ENCODE measurements at places on chromosomes 11 and 22.

DNA sequence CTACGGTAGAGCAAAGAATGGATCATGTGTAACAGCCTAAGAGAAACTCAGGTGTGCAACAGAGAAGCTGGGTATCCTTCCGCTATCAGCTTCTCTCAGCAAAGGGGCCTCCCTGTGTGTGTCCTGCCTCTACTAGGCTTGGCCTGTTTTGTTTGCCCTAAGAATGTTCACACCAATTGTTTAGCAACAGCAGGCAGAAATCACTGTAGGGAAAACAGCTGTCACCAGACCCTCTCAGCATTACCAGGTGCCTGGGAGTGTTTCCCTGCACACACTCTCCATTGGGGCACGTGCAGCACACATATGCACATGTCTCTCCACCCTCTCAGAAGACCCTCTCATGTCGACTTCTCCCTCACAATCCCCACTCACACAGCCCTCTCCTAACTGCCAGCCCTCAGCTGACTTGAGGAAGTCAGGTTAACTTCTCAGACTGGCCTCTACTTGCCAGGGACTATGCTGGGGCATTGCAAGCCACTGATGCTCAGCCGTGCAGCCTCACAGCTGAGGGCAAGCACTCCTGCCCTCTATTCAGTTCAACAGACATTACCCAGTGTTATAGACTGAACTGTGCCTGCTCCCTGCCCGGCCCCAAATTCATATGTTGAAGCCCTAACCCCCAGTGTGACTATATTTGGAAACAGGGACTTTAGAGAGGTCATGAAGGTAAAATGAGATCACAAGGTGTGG, 97.6 kb downstream of the TRIM29 start:
- DNase-seq, result no peak

DNA sequence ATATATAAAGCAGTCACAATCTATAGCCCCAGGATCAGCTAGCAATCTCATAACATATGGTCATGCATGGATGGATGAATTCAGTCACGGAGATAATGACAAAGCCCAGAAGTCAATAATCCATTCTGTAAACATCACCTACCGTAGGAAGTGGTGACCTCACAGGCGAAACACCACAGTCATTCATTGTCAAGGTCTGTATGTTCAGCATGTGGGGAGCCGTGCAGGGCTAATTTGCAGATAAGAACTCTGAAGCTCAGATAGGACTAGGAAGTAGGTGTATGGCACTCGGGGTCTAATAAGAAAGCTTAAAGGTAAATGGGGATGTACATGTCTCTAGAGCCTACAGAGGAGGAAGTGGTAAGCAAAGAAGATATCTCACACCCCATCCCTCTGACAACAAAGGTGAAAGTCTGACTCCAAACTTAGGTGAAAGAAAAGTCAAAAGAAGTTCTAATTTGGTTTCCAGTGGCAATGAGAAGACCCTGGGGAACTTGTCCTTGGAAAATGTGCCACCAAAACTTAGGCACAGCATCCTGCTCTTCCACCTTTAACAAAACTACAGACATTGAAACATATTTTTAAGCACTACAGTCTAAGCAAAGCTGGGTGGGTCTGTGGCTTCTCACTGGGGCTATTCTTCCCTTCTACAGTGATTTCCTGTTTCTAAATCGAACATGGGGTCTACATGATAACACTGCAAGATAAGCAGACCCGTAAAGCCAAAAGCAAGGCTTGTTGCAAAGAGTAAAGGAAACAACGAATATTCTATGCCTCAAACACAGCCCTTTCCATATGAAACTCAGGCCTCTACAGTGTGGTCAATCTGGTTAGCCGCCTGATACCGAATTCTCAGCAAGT, 5.2 kb downstream of the CRTAM start:
- DNase-seq, result no peak

DNA sequence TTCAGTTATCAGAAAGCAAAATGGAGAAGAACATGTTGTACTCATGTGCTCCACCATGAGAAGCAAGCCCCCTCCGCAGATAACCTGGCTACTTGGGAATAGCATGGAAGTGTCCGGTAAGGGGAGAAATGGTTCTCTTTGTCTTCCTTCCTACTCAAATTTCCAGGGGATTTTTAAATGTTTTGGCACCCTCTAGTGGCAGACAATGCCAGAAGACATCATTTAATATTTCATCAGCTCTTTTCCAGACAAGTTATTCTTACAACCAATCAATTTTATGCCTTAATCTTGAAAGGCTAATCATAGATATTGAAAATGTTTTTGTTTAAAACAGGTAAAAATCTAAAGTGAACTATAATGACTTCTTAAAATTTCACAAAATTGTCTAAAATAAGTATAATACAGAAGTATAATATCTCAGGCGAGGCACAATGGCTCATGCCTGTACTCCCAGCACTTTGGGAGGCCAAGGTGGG, 15.7 kb downstream of the CRTAM start:
- DNase-seq, result peak; percentile 90

DNA sequence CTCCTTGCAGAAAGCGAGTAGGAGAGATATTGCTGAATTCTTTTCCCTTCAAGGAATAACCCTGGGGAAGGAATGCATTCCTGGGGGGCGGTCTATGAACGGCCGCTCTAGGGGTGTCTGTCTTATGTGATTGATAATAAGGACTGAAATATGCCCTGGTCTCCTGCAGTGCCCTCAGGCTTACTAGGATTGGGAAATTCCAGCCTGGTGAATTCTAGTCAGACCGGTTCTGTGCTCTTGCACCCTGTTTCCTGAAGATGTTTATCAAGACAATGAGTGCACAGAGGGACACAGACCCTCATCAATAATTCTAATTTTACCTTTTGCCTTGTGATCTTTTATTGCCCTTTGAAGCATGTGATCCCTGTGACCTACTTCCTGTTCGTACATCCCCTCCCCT, 140.7 kb downstream of the LUZP2 start:
- no peak for DNase-seq

DNA sequence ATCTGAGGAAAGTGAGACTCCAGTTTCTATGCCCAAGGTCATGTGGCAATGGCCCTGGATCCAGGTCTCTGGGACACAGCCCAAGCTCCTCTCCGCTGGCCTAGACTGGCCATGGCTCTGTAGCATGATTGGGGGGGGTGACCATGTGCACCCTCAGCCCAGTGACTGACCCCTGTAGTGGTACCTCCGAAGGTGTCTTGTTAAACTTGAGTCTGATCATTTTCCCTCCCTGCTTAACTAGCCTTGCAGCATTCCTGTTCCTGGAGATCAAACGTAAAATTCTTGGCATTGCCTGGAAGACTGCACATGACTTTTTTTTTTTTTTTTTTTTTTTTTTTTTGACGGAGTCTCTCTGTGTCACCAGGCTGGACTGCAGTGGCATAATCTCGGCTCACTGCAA, 1116.0 kb downstream of the TBC1D22A start:
- DNase-seq, result no peak

- peak; percentile 31 for DNase-seq
Observed at GRCh38 chr22:37843741-37844089, 419 bp downstream of the ANKRD54 start.

DNA sequence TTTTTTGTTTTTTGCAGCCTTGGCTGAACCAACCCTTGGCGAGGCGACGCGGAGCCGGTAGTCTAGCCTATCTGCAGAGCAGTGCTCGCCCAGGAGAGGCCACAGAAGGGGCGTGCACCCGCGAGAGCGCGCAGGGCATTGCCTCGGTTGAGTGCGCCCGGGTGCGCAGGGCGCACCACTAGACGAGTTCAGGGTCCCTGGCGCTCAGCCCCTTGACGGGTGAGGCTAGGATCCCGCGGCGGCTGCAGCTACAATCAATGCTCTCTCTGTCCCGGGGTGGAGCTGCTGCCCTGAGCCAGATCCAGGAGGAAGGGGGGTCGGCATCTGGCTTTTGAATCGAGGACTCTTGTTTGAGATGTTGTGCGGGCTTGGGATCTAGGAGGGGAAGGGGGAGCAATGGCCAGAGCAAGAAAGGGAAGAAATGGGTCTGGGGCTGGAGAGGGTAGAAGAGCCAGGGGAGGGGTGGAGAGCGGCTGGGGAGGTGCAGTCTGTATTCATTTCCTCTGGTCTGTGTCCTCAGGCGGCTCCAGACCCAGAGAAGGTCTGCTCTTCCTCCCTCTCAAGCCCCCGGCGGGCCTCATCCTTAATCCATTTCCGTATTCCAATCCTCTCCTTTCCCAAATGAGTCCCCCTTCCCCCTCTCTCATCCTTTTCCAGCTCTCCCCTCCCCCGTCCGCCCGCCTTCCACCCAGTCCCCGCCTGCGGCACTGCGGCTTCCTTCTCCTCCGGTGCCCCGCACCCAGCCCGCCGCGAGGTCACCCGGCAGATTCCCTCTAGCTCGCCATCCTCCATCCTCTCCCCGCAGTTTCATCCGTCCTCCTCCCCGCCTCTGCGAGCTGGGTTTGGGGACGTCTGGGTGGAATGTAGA, 797 bp downstream of the THY1 start:
- DNase-seq, result no peak

GRCh38 chr11:133929401-133930052, 27.2 kb downstream of the IGSF9B start:
- DNase-seq, result no peak

DNA sequence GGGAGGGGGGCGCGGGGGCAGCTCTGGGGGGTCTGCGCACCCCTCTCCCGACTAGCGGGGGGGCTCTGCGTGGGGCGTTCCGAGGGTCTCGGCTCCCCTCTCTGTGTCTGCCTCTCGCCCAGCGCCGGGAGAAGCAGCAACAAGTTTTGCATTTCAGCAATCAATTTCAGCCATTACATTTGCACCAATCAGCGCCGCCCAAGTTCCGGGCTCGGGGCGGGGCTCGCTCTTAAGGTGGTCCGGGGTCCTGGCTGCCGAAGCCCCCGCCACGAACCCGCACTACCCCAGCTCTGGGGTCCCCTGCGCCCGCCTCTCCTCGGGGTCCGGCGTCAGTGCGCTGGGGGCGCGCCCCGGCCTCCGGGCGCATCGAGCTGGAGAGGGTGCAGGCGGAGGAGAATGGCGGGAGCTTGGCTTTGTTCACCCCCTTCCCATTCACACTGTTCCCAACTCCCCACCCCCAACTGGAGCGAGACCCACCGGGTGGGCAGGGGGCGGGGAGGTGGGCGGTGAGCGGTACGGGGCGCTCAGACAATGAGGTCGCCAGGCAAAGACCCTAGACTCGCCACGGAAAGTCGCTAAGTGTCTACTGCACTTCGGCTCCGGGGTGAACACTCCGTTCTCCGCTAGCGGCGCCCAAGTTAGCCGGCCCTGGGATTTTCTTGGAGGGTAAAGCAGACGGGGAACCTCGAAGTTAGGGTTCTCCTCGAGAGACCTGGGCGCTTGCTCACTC, at the start of gene MN1:
MN1 (minus strand) TSS at position 141 of the 730 bp plus-strand sequence. CDS start 1,213 bp downstream, outside the sequence.
- peak; percentile 54 for DNase-seq

- DNase-seq, result peak; percentile 33
Observed at GRCh38 chr22:23826510-23827350, 12.1 kb downstream of the DERL3 start.

DNA sequence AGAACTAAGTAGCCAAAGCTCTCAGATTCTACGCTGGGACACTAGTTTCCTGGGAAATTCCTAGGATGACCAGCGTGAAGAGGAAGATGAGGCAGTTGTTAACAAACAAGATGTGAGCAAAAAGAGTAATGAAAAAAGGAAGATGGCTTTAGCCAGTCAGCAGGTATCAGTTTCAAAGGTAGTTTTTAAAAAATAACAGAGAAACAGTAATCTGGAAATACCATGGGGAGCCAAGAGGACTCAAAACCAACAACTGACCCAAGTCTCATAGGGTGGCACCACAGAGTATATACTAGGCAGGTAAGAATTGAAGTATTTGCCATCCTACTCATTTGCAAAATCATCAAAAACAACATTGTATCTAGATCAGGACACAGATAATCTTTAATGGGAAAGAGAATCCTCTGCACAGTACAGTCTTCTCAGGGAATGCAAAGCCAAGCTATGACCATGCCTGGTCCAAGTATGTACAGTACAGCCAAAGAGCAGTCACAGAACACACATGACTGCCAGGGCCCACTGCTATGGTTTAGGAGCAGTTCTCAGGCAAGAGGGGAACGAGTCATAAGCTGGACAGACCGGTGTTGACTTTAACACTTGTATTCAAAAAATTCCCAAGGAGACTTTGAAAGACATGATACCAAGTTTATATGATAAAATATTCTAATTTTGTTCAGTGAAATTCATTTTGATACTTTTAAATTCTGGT, 20.6 kb downstream of the MSANTD4 start:
- DNase-seq, result peak; percentile 17

GRCh38 chr22:43168471-43169309, 17.3 kb downstream of the TSPO start:
- peak; percentile 84 for DNase-seq

GRCh38 chr22:21102659-21103267, 57.0 kb downstream of the LRRC74B start:
- DNase-seq, result peak; percentile 73

DNA sequence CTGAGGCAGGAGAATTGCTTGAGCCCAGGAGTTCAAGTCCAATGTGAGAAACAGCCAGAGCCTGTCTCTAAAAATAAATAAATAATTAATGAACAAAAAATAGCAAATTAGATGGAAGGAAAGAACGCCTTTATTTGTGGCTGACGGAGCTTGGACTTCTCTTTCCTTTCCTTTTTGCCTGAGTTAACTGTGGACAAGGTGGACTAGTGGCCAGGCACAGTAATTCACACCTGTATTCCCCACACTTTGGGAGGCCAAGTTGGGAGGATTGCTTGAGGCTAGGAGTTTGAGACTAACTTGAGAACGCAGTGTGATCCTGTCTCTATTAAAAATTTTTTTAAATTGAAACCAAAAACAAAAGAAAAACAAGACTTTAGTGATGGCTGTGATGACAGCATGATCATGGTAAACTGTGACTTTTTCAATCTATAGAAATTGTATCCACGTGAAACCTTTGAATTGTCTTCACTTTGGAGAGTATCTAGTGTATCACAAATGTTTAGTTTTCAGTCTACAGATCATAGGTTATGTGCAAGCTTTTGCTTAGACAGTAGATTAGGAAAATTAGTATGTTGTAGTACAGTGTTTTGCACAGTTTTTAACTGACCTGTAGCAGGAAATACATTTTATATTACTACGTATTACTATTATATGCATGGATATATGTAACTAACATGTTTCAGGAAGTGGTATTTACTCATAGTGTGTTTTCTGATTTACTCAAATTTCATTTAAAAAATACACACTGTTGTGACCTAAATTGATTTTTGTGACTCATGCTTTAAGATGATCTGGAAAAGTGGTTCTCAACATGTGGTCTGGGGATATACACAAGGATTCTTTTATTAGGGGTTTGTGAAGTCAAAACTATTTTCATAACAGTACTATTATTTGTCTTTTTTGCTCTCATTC, 42.1 kb downstream of the KDM2A start:
- peak; percentile 53 for DNase-seq

GRCh38 chr11:107184986-107185385, 166.7 kb upstream of the GUCY1A2 start:
- DNase-seq, result no peak

GRCh38 chr11:96062134-96062533, 138.2 kb upstream of the MTMR2 start:
- peak; percentile 48 for DNase-seq

DNA sequence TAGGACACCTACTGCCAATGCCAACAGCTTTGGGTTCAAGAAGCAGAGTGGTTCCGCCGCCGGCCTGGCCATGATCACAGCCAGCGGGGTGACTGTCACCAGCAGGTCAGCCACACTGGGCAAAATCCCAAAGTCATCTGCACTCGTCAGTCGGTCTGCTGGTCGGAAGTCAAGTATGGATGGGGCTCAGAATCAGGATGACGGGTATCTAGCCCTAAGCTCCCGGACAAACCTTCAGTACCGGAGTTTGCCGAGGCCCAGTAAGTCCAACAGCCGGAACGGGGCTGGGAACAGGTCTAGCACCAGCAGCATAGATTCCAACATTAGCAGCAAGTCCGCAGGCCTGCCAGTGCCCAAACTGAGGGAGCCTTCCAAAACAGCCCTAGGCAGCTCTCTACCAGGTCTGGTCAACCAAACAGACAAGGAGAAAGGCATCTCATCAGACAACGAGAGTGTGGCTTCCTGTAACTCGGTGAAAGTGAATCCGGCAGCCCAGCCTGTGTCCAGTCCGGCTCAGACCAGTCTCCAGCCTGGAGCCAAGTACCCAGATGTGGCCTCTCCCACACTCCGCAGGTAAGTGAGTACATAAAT, 115.1 kb downstream of the DBX1 start:
- no peak for DNase-seq
